ENCODE measurements at places on chromosomes 3 and 15.
A peak's percentile ranks its signal among the peaks of the same experiment; 100 is the strongest.

GRCh38 chr3:164879201-164879600 is 199.1 kb downstream of the SI start:
- no peak for DNase-seq

DNA sequence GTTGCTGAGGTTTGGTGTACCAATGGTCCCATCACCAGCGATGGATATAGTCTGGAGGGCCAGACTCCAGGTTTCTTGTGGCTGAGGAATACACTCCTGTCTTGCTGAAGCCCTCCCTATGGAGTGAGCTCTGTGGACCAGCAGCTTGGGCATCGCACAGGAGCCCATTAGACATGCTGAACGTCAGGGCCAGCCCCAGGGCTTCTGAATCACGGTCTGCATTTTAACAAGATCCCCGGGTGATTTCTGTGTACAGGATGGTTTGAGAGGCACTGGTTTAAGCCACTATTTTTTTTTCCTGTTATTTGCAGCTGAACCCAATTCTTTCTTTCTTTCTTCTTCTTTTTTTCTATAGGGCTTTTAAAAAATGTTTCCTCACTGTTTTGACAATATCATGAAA is 69.5 kb upstream of the XCR1 start:
- DNase-seq = no peak

DNA sequence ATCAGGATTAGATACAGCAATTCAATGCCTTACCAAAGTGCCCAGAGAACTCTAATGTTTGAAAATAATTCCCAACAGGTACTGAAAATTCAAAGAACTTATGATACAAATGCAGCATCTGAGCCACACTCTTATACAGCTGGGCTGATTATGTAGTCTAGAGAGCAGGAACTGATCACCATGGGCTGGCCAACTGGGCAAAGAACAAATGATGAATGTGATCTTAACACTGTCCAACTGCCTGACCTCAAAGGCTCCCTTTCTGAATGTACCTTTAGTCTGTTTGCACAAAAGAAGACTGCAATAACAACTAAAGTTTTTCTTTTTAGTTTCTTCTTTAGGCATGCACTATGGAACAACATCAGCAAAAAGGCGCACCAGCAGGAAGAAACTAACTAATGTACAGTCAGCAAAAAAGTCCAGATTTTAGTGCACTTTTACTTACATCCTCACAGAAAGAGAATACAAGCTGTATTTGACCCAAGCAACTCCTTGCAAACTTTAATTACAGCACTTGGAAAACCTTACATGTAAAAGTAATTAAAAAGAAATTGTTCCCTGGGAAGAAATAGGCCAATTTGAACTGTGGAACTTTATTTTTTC is 1095.1 kb downstream of the IGSF11 start:
- DNase-seq = no peak

DNA sequence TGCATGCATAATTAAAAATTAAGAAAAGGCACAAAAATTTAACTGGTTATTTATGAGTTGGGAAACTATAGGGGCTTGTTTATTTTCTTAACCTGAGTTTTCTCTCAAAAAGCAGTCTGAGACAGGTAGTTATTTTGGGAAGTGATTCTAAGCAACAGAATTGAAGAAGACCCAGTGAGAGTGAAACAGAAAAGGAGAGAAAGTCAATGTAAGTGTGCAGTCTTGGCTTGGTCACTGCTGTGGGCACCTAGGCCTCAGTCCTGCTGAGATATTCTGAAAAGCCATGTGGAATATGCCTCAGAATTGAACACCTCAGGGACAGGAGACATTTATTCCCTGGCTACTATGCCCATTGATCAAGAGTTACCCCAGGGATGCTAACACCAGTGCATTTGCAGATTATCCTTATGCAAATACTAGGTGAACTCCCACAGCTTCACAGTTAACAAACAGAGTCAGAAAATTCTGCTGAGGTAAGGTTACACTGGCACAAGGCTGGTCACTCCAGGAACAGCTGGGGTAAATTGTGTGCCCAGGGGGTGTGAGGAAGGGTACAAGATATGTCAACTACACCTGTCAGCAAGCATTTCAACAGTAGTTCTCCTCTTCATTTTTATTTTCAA is 222.7 kb downstream of the EFHB start:
- no peak for DNase-seq

DNA sequence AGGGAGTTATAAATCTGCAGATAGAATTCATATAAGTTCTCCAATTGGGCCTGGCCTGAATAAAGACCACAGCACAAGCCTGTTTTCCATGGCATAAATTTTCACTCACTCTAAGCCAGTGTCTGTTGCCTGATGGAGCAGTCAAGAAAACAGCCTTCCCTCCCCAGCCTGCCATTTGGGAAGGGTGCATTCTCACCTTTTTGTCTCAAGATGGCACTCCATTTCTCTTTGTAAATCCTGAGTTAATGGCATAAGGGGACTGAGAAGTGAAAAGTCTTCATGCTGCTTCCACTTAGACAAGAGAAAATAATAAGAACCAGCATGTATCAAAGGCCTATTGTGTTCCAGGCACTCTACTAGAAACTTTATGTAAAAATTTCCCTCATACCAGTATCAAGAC is 115.6 kb upstream of the MANF start:
- DNase-seq = peak; percentile 7

- no peak for DNase-seq
Observed at GRCh38 chr3:138186221-138186620, 880 bp upstream of the ARMC8 start.

DNA sequence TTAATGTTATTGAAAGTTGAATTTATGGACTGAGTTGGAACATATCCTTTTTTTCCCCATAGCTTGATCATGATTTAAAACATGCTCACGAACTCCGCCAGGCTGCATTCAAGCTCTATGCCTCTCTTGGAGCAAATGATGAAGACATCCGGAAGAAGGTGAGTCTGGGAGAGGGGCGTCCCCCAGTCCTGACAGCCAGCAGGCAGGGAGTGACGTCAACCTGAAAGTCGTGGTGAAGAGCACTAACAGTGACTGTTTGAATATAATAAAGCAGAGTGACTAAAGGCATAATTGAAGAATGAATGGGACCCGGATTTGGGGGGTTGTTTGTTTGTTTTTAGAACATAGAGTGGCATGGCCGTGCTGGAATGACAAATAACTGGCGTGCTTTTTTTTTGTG is 57.9 kb downstream of the ARMC8 start:
- no peak for DNase-seq

GRCh38 chr15:60708684-60709083 is 229.7 kb upstream of the ICE2 start:
- DNase-seq = no peak

GRCh38 chr3:79869461-79870312 is 101.9 kb upstream of the ROBO1 start:
- DNase-seq = no peak

All from EL (cell line).